ENCODE measurements at places on chromosomes 4 and X. TPM values are rescaled to one million over a fixed set of nuclear protein-coding genes. Genes with fewer than 3 reads are reported as not detected.

SCRG1 gene
- polyA plus RNA-seq, result not detected

- no peak for DNase-seq
These were observed 232.5 kb downstream of the TEX13A start for GRCh38 chrX:104988038-104988437.

GIMD1 gene
- polyA plus RNA-seq, result not detected

DNA sequence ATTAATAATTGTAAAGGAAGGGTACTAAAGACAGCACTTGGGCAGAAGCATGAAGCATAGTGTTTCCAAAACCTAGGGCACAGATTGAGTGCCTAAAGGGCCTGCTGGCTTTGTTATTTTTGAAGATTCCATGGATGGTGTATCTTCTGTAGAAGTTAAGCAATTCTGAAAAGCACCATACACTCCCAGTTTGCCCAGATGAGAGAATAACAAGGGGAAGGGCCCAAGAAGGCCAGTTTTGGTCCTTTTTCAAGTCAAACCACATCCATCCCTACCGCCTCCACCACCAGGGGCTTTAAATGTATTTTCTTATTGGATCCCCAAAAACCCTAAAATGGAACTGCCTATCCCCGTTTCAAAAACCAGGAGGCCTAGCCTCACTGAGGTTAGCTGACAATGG, 17.2 kb downstream of the SCARB2 start:
- DNase-seq, result no peak

DNA sequence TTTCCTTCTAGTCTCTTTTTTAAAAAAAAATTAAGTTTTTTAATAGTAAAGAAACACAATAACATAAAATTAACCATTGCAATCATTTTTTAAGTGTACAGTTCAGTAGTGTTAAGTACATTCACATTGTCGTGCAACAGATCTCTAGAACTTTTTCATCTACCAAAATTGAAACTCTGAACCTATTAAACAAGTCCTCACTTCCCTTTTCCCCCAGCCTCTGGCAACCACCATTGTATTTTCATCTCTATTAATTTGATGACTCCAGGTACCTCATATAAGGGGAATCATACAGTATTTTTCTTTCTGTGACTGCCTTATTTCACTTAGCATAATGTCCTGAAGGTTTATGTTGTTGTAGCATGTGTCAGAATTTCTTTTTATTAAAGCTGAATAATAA, 31.8 kb downstream of the MSL3 start:
- DNase-seq, result peak; percentile 19

ARSJ gene
- polyA plus RNA-seq, result not detected

DNA sequence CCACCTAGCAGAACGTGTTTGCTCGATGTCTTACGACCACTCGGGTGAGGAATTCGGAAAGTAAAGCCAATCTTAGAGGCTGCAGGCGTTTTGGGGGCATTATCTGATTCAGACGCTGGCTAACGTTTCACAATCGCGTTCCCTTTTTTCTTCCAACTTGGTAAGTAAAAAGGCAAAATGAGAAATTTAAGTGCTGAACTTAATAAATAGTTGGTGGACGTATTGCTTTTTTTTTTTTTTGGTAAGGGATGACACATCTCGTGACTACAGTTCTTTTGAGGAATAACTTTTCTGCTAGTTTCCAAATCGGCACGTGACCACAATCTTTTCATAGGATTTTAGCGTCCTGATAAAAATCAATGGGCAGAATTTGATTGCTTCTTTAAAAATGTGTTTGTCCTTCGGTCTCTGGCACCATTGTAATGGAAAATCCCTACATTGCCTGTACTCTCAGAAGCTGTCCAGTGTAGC, 848 bp downstream of the RAB9A start:
- peak; percentile 17 for DNase-seq

ACOT9 gene
- 23.9 TPM for polyA plus RNA-seq

- no peak for DNase-seq
These were observed 60.2 kb upstream of the MAOA start for GRCh38 chrX:43595931-43596330.

GSX2 gene
- polyA plus RNA-seq, result not detected

- no peak for DNase-seq
These were observed 226.9 kb upstream of the MID1 start for GRCh38 chrX:10847333-10847732.

DNA sequence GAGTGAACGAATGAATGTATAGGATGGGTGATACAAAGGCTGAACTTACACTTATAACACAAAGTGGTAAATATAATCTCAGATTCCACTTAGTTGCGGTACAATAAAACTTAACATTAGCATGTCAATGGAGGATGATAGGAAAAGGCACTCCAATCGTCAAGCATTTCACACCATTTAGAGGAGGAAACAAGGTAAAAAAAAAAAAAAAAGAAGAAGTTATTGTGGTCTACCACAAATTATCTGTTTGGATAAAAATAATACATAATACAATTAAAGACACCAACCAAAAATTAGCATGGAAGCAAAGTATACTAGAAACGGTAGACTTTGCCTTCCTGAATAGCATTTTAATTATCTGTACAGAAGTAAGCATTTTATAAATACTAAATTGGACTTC, 205.5 kb downstream of the PPP3CA start:
- no peak for DNase-seq

GRCh38 chrX:23731951-23732350, 11.1 kb downstream of the ACOT9 start:
- DNase-seq, result no peak

- DNase-seq, result no peak
These were observed 52.7 kb downstream of the NPY1R start for GRCh38 chr4:163279713-163280112.

- no peak for DNase-seq
These were observed 745 bp upstream of the IQSEC2 start for GRCh38 chrX:53281963-53282695.

GRCh38 chr4:48490012-48490679, at the start of gene ZAR1:
Gene ZAR1, plus strand, starts transcription at chr4:48490252. Its CDS starts 40 bp downstream, at chr4:48490292.
- DNase-seq, result peak; percentile 43

- peak; percentile 36 for DNase-seq
These were observed 150.3 kb downstream of the MSL3 start for GRCh38 chrX:11908371-11908770.

FGA gene
- polyA plus RNA-seq, result not detected

ASIC5 gene
- polyA plus RNA-seq, result not detected

GRCh38 chr4:18021470-18021719, 160 bp downstream of the LCORL start:
- DNase-seq, result no peak

CENPE gene
- 0.15 TPM for polyA plus RNA-seq

DNA sequence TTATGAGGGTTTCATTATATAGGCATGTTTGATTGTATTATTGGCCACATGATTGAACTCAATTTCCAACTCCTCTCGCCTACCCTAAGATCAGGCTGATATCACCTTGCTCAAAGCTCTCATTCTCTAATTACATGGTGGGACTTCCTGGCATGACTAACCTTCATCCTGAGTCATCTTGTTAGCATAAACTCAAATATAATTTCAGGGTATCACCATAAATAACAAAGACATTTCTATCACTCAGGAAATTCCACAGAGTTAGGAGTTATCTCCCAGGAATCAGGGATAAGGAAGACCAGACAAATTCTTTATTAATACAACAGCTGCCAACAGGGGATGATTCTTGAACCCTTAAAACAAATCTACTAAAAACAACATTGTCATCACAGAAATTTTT, 90.7 kb downstream of the NDST3 start:
- no peak for DNase-seq

GRCh38 chr4:77538574-77539157, 67.0 kb upstream of the CXCL13 start:
- no peak for DNase-seq

RHOXF2B gene
- polyA plus RNA-seq, result not detected

WAS gene
- polyA plus RNA-seq, result 93.8 TPM

NDNF gene
- not detected for polyA plus RNA-seq

- DNase-seq, result no peak
These were observed 11.6 kb upstream of the HADH start for GRCh38 chr4:107977966-107978705.

INTU gene
- not detected for polyA plus RNA-seq

AWAT2 gene
- polyA plus RNA-seq, result not detected

TMPRSS11A gene
- polyA plus RNA-seq, result not detected

DNA sequence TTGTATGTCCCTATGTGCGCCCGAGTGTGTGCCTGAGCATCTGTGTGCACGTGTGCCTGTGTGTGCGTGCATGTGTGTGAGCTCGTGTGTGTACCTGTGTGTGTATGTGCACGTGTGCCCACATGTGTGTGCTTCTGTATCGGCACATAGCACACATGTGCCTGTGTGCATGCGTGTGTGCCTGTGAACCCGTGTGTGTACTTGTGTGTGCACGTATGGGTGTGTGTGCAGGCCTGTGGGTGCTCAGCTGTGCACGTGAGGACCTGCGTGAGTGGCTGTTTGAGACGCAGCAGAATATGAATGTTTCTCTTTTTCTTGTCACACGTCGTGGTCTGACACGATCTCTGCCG, 4.3 kb downstream of the AKAP17A start:
- DNase-seq, result no peak

GRCh38 chr4:163476761-163477438, 3.3 kb upstream of the TKTL2 start:
- DNase-seq, result no peak

- DNase-seq, result no peak
These were observed 42.5 kb downstream of the BBS12 start for GRCh38 chr4:122775039-122775438.

GRCh38 chrX:10854594-10854993, 234.2 kb upstream of the MID1 start:
- DNase-seq, result no peak

GRCh38 chr4:93103042-93103441, 725.5 kb upstream of the ATOH1 start:
- no peak for DNase-seq

GRCh38 chr4:141885112-141885511, 248.7 kb downstream of the IL15 start:
- no peak for DNase-seq

GNRHR gene
- not detected for polyA plus RNA-seq

DNA sequence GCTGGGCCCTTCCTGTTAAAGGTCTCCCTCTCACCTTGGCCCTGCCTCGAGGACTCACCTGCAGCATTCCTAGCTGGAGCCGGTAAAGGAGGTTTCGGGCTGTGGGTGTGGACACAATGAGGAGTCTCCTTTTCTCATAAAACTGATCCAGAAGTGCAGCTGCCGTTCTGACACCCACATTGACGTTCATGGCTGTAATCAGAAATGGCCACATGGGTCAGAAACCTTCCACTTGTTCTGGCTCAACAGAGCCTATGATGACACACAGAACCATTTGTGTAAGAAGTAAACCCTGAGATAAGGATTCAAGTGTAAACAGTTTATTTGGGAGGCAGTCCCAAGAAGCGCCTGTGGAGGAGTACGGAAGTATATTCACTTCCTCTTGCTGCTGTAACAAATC, 63.8 kb downstream of the SRPX start:
- no peak for DNase-seq

DNA sequence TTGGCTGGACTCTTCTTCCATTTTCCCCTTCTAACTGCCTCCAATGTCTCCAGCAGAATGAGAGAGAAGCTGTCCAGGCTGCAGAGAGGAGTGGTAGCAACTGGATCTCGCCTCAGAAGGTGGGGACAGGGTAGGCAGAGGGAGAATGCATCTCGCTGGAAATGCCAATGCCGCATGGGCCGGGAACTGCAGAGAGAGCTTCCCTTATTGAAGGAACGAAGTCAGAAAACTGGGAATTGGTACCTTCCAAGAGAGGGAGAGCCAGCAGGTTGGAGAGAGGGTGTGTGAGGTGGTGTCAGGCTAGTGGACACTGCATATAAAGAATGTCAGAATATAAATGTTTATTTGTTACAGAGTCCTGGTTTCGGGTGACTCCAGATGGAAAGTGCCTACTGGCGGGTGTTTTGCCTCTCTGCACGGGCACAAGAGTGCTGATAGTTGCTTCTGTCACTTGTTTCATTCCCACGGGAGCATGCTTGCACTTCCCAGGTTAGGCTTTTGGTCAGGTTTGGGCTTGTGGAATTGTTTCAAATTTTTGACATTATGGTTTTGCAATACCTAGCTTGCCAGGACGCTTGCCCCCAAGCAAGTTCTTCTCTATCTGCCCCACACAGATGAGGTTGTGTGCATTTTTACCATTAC, 156.8 kb upstream of the STS start:
- no peak for DNase-seq

SH2D1A gene
- polyA plus RNA-seq, result 0.04 TPM

ATP1B4 gene
- not detected for polyA plus RNA-seq

DNA sequence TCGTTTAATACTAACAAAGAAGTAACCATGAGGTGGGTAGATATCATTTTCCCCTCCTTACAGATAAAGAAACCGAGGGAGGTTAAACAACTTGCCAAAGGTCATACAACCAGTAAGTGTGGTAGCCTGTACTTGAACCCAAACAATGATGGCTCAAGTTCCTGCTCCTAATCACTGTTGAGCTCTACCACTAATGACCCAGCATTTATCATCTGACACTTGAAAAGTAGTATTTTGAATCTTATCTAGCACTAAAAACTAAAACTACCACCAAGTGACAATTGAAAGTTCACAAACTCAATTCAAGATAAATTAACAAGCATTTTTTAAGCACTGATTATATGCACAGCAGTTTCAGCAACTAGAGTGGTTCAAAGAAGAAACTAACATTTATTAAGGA, 13.1 kb downstream of the FBXW7 start:
- no peak for DNase-seq

GRCh38 chr4:127124919-127125318, 507.8 kb upstream of the INTU start:
- DNase-seq, result no peak

GRCh38 chr4:26459756-26460530, 30.3 kb downstream of the CCKAR start:
- no peak for DNase-seq

GRCh38 chrX:72230290-72230689, 8.5 kb downstream of the ERCC6L start:
- no peak for DNase-seq

GRCh38 chr4:80776168-80776567, 254.3 kb upstream of the BMP3 start:
- no peak for DNase-seq

- no peak for DNase-seq
These were observed 61.5 kb upstream of the AMOT start for GRCh38 chrX:112901869-112902725.

DNA sequence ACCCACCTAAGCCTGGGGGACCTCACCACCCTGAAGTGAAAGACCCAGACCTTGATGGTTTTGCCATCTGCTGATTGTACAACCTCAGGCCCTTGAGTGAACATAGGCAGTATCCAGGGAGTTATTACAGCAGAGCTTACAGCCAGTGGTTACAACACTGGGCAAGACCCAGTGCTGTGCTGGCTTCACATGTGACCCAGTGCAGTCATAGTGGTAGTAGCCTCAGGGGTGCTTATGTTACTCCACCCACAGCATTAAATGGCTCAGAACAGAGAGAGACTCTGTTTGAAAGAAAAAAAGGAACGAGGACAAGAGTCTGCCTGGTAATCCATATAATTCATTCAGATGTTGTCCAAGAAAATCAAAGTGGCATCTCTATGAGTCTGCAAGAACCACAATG, 45.2 kb upstream of the DACH2 start:
- no peak for DNase-seq

DNA sequence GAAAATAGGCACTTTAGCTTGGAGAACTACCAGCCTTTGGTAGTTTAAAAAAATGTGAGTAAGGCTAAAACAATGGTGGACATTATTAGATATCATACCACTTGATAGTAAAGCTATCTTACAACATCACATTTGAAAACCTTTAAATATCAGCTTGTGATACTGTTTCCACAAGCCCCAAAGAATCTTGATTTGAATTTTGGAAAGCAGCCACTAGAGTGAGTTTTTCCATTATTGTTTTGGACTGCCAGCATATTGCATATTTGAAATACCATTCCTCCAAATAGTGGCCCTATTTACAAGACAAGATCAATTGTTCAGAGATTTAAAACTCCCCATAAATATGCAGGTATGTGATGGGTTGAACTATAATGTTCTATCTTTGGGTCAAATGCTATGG, 303.0 kb upstream of the PRPS2 start:
- DNase-seq, result no peak

ZNF718 gene
- polyA plus RNA-seq, result 5.3 TPM

All from B cell (primary cell).